ENCODE measurements at places on chromosomes 1 and 21.

DNA sequence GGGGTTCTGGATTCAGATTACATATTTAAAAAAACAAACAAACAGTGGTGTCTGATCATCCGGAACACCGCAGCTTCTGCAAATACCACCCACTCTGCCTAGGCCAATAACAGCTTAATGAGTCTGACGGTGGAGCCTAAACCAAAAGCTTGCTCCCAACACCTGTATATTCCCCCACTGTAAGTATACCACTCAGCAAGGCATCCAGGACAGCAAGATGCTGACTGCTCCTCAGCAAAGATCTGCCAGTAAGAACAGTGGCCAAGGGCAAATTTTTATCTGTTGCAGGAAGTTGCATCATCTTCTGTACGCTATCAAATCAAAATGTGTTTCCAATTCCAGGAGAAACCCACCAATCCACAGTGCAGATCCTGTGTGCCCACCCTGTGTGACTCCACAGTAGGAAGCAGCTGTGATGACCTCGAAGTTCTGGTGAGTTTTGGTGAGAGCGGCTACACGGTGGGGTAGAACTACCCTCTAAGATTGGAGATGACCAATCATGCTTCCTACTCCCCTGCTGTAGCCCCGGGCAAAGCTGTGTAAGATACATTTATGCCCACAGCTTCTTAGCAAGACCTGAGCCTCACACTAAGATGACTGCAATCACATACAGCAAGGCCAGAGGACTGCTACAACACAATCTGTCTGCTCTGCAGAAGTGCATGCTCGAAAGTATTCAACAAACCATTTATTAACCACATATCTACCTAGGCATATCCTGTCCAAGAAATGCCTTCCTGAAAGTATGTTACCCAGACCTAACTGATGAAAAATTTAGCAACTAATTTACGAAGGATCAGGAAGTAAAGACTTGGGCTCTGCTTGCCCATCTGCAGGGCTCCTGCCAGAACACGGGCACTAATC, 30.5 kb downstream of the SIPA1L2 start:
- no peak for DNase-seq

GRCh38 chr1:30377230-30378002, 346.0 kb downstream of the MATN1 start:
- no peak for DNase-seq

GRCh38 chr1:52556641-52557360, 3.9 kb upstream of the TUT4 start:
- DNase-seq: no peak

DNA sequence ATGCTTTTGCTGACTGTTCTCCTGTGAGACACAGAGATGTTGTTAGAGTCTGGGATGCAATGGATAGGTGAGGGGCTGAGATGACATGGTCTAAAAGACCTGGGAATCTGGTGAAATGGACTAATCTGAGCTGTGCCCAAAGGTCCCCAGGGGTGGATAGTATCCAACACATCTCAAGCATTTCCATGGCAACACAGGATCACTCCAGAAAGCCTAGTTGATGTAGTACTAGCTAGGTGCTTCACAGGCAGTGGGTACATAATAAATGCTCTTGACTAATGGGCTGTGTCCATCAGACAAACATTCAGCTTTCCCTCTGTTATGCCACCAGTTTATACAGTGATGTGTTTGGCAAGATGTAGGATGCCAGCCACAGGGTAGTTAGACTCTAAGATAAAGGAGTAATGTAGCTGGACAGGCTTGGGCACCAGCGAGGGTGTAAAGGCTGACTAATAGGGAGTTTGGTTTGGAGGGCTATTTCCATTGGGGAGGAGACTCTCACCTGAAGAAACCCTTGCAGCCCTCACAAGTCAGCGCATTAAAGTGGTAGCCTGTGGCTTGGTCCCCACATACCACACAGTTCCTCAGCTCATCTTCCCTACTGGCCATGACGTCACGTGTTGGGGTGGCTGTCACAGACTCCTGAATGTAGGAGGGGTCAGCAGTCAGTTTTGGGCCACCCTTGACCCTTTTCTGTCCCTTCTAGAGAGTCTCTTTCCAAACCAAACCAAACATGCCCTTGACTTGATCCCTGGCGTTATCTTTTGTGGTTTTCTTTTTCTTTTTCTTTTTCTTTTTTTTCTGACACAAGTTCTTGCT, 1.8 kb downstream of the NR1I3 start:
- DNase-seq: no peak

GRCh38 chr1:23784846-23785245, 6.1 kb upstream of the LYPLA2 start:
- DNase-seq: no peak
